NCI-H2081 treated with DMSO at 0.1 percent for 48 hours (cell line): ENCODE measurements at places on chromosomes 7 and 10.

GRCh38 chr7:80924090-80924489, 5.2 kb upstream of the SEMA3C start:
- no peak for DNase-seq

DNA sequence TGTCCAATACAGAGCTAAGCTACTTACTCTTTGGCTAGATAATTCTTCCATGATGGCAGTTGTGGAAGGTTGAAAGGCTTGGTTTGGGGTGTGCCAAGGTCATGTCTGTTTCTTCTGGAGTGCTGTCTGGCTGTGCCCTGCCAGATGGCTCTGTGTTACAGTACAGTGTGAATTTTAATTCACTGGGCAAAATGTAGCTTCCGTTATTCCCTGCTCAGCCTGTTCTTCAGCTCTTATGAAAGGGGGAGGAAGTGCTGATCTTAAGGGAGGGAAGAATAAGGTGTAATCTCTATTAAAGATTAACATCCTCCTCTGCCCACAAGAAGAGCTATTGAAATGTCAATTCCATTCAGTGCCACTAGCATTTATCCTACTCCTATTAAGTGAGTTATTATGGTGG, 52.2 kb downstream of the SND1 start:
- no peak for DNase-seq

GRCh38 chr10:107576746-107577145, 412.2 kb upstream of the SORCS1 start:
- DNase-seq, result no peak

GRCh38 chr10:131982796-131983195, 1.1 kb upstream of the BNIP3 start:
- DNase-seq, result no peak

DNA sequence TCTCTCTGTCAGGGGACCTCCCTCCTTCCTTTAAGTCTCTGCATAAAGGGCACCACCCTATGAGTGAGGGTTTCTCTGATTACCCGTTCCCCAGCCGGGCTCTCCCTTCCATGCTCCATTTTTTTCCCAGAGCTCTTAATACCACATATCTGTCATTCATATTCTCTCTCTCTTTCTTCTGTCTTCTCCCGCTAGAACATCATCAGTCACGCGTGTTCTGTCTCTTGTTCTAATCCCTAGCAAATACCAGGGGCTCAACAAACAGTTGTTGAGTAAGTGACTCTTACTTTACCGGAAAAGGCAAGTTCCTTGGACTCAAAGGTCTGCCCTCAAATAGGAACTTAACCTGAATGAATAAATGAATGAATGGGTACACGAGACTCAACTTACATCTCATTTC, 68.5 kb downstream of the RSU1 start:
- no peak for DNase-seq

- DNase-seq, result no peak
Observed at GRCh38 chr7:152858761-152859160, 99.2 kb downstream of the ACTR3B start.

- no peak for DNase-seq
Observed at GRCh38 chr7:98641646-98642500, 24.8 kb downstream of the NPTX2 start.

GRCh38 chr10:119135513-119135881, 30.0 kb downstream of the SFXN4 start:
- DNase-seq, result no peak

- DNase-seq, result no peak
Observed at GRCh38 chr10:10785627-10786026, 232.0 kb upstream of the CELF2 start.

DNA sequence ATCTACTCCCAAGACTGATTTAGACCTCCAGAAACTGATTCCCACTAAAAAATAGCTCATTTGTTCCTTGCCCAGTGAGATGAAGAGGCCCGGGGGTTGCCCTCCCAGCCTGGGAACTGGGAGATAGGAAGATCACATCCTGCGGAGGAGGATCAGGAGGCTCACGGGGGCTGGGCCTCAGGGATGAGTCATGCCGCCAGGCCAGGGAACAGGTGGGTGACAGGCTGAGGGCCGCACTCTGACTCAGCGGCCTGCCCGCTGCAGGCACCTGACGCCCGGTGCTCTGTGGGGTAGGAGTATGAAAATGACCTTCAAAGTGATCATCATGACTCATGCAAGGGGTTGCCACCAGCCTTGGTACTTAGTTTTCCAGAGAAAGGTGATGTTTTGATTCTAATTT, 104.5 kb upstream of the ZPBP start:
- DNase-seq, result no peak

GRCh38 chr7:13226385-13226784, 539.0 kb downstream of the ARL4A start:
- no peak for DNase-seq

DNA sequence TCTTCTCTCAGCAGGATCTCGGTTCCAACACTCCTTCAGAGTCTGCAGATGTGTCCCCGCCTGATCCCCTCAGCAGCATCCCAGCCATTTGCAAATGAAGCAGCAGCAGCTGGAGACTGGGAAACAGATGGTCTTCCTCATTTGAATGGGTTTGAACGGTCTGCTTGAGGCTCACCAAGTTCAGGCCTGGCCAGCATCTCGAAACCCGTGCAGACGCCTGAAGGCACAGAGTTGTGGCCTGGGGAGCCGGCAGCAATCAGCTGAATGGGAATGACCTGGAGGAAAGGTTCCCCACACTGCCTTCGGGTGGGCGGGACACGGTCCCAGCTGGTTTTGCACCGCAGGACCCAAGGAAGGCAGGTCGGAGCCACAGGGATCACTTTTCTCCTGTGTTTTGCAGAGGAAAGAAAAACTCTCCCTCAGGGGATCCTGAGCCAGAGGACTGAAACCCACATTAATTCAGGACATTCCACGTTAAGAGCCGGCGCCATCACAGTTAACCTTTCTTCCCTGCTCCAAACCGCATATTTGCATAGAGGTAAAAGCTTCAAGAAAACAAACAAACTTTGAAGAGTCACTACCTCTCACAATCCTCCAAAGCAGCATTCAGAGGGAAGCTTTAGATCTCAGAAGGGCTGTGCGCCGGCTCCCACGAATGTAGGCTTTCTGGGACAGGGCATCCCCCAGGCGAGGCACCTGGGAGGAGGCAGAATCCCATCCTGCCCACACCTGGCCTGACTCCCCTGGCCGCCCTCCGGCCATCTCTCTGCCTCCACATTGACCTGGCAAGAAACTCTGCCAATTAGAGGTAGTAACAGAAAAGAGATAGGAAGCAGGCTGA, 17.7 kb downstream of the FGFR2 start:
- DNase-seq, result no peak

- peak; percentile 63 for DNase-seq
Observed at GRCh38 chr7:80053124-80053523, 81.5 kb upstream of the GNAI1 start.
